GM23248 (cell line): ENCODE measurements at places on chromosomes 2 and 18. TPM values are rescaled to one million over a fixed set of nuclear protein-coding genes. Genes with fewer than 3 reads are reported as not detected.

EPAS1 gene
- 66.3 and 73.8 TPM in 2 replicates for total RNA-seq

DNA sequence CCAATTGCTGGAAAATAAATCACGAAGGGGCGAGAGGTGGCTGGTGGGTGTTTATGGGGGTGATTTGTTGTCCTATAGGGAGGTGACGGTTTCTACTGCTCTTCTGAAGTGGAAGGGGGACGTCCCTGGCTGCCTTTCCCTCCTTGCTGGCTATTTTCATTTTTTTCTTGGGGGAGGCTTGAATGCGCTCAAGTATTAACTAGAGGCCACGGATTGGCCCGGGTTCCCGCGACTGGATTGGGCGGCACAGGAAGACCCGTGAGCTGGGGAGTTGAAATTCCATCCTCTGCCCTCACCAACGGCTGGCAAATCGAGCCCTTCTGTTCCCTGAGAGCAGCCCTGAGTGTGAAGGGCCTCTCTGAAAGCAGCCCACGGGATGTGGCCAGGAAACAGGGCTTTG is 176.5 kb upstream of the SPRED2 start:
- no peak for DNase-seq

ASPRV1 gene
- total RNA-seq, result under 0.01 and 0.86 TPM in 2 replicates

DNA sequence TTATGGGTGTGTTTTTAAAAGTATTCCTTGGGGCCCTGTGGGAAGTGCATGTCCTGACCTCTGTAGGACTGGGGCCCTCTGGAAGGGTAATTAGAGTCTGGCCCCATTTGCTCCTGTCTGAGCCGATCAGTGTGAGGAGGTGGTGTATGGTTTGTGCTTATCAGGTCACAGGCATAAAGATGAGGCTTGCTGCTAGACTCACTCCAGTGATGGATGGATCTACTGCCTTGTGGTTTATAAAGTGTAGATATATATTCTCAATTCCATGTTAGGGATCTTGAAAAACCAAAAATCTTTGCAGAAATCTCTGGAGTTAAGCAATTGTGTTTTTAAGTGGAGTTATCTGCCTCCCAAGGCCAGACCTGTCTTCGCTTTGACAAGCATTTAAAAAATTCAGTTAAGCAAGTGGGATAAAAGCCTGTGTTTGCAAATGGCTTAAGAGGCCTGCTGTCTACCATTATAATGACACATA is 182.4 kb downstream of the PTPRM start:
- DNase-seq, result no peak

DNA sequence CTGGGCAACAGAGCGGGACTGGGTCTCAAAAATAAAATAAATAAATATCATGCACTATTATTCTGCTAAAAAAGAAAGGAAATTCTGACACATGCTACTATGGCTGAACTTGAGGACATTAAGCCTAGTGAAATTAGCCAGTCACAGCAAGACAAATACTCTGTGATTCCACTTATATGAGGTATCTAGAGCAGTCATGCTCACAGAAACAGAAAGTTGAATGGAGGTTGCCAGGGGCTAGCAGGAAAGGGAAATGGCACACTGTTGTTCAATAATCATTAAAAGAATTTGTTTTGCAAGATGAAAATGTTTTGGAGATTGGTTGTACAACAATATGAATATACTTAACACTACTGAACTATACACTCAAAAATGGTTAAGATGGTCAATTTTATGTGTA is 60.8 kb downstream of the NCKAP1 start:
- no peak for DNase-seq

SLC11A1 gene
- not detected in 2 replicates for total RNA-seq

GRCh38 chr18:22493940-22494339 is 76.2 kb upstream of the CTAGE1 start:
- peak; percentile 68 for DNase-seq
